ENCODE measurements at places on chromosomes 2 and 18.

DNA sequence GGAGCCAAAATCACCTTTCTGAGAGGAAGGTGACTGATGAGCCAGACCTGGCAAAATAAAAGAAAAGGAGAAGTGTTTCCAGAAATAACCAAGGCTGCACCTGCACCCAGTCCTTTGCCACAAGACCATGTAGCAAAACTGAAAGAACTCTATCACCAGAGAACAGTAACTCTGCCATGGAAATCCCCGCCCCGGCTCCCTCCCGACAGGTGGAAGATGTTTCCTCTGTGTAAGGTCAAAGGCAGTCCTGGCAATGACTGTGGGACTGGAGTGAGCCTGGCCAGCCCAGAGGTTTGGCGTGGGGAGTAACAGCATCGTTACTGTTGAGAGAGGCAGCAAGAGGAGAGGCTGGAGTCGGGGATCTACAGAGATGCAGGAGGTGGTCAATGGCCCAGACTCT is 42.3 kb downstream of the SPRED2 start:
- DNase-seq, result no peak

GRCh38 chr18:7104649-7105048 is 12.9 kb downstream of the LAMA1 start:
- no peak for DNase-seq

GRCh38 chr2:16784652-16785051 is 119.0 kb upstream of the CYRIA start:
- no peak for DNase-seq

- DNase-seq, result no peak
These were observed 59.1 kb upstream of the DAPL1 start for GRCh38 chr2:158735822-158736580.

DNA sequence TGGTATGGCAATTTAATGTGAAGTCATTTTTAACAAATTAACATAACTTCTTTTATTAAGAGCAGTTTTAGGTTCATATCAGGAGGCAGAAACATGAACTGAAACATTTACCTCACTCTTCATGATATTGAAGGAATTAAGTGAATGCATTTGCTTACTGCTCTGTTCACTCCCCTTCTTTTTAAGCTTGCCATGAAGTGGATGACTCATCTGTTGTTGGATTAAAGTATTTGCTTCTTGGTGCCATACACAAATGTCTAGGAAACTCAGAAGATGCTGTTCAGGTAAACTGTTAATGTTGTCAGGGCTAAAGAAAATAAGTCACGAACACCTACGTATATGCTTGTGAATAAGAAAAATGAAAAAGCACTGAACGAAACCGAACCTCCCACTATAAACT is 10.2 kb upstream of the CABYR start:
- DNase-seq, result no peak

DNA sequence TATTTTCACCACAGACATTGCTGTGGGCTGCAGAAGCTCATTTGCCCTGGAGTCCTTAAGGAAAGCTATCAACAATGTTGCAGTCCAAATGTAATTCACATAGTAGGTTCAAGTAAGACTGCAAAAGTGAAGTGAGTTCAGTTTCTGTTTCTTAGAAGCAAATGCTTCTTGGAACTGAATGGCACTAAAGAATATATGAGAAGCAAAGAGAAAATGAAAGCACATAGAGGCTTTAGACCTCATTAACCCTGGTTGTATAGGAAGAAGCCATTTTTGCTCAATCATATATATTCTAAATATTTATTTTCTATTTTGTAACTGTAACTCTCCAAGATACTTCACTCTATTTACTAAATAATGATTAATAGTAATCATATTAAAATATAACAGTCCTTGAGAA is 292.0 kb downstream of the ZNF804A start:
- no peak for DNase-seq

DNA sequence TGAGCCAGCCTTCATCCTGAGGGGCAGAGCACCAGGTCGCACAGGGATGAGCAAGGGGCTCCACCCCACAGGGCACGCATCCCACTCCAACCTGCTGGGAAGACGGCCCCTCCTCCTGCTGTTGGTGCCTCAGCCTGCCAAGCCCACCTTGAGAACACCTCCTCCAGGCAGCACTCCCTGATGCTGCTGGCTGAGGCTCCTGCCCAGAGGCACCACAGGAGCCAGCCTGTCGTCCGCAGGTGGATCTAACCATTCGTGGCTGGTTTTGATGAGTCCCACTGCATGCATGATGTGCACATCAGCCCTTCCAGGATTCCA is 58.4 kb downstream of the BIN1 start:
- peak; percentile 13 for DNase-seq

- DNase-seq, result no peak
These were observed 83.9 kb downstream of the INHBB start for GRCh38 chr2:120429586-120430500.

GRCh38 chr2:85329181-85329651 is 1.4 kb upstream of the TGOLN2 start:
- DNase-seq, result no peak

DNA sequence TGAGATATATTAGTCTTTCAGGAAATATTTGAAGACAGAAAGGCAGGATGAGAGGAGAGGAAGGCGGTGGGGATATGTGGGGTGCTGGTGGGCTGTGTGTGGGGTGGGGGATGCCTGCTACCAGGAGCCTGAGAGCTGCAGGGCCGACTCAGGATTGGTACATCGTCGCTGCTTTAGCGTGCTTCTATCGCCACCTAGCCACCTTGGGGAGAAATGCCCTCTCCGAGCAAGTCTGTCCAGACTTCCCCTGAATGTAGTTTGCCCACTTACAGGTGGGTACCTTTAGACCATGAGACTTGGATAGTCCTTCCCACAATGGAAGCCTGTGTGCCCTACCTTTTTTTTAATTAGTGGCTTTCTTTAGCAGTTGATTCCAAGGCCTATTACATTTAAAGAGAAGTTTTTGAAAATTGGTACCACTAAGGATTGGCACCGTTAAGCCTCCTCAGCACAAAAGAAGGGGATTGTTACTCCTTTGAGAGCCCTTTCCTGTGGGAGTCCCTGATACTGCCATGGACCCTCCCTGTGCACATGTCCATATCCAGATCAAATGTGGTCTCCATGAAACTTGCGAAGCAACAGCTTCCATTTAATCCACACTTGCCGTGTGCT is 114.1 kb upstream of the NDUFV2 start:
- peak; percentile 79 for DNase-seq

GRCh38 chr2:38444247-38444646 is 67.2 kb upstream of the ATL2 start:
- DNase-seq, result no peak

DNA sequence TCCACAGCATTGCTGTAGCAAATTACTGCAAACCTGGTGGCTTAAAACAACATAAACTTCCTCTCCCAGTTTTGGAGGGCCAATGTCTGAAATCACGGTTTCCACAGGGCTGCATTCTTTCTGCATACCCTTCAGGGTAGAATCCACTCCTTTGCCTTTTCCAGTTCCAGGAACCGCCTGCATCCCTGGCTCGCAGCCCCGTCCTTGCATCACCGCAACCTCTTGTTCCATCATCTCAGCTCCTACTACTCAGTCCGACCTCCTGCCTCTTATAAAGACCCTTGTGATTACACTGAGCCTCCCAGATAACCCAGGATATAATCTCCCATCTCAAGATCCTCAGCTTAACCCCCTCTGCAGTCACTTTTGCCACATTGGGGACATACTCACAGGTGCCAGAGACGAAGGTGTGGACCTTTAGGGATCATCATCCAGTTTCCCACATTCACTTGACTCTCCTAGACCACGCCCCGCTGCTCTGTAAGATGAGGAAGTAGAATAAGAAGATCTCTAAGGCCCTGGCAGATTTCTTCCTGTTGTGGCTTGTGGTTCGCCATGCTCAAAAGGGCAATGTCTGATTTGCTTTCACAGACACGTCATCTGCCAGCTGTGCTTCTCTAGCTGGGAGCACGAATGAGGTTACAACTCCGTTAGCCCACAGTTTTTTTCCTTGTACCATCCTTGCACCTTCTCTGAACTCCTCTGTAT is 103.6 kb upstream of the AGAP1 start:
- peak; percentile 72 for DNase-seq

DNA sequence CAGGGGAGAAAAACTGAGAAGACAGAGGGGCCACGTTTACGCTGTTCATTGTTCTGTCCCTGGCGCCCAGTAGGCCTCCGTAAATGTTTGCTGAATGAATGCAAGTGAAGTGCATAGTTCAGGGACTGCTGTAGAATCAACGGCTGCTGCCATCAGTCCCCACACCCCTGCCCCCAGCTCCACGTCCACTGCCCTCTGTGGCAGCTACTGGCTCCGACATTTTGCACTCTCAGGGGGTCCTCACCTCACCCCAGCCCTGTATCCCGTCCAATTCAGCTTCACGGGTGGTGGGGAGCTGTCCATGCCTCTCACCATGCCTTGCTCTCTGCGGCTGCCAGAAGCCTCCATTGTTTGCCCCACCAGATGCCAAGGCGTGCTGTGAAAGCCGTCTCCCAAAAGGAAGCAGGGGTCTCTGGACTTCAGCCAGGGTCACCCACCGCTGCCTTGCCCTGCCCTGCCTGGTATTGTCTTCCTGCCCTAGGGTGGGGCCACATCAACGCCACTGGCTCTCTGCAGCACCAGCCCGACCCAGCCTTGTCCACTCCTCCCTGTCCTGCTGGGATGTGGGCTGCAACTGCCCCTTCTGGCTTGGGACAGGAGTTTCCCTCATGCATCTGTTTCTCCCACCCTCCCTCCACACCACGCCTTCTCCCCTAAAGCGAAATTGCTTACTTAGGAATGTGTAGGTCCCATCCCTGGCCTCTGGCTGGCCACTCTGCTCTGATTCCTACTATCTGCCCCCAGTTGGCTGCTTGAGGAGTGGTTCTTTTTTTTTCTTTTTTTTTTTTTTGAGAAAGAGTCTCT is 86.0 kb downstream of the RHOB start:
- DNase-seq, result no peak

- DNase-seq, result no peak
These were observed 98.2 kb upstream of the TRIB2 start for GRCh38 chr2:12618576-12618975.

DNA sequence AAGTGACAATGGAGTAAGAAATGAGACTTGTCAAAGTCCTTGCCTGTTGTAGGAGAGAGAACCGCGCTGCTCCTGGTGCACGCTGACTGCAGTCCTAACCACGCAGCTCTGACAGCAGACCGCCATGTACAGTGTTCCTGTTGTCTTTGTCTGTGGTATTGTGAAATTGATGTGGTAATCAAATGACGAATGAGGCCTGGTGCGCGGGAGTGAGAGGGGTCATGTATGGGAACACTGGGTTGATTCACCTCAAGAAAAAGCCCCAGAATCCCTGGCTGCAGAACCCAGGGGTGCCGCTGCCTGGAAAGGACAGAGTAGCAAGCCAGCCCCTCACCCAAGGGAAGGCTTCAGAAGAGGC is 64.0 kb downstream of the INPP4A start:
- peak; percentile 36 for DNase-seq

GRCh38 chr2:101521487-101521886 is 46.6 kb upstream of the RFX8 start:
- no peak for DNase-seq

DNA sequence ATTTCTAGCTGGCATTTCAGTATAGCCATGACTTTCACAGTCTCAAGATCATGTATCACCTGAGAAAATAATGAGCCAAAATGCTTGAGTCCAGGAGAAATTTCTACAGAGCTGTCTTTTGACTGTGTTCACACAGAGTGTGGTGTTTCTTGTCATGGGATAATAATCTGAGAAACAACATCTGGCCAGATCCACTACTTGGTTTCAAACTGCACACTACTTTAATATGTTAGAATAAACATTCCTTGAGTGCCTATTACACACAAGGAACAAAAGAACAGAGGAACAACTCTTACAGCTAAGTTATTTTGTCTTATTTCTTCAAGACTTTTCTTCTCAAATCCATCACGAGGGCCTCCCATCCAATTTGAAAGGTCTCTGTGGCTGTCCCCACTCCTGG is 108.3 kb downstream of the SS18 start:
- no peak for DNase-seq

GRCh38 chr18:56358608-56359280 is 279.6 kb downstream of the TXNL1 start:
- no peak for DNase-seq

- DNase-seq, result no peak
These were observed 72.7 kb upstream of the MAP3K20 start for GRCh38 chr2:173002751-173003541.

GRCh38 chr2:4336864-4337263 is 633.5 kb downstream of the DCDC2C start:
- DNase-seq, result no peak

GRCh38 chr2:42900289-42900891 is 108.0 kb upstream of the HAAO start:
- DNase-seq, result no peak

DNA sequence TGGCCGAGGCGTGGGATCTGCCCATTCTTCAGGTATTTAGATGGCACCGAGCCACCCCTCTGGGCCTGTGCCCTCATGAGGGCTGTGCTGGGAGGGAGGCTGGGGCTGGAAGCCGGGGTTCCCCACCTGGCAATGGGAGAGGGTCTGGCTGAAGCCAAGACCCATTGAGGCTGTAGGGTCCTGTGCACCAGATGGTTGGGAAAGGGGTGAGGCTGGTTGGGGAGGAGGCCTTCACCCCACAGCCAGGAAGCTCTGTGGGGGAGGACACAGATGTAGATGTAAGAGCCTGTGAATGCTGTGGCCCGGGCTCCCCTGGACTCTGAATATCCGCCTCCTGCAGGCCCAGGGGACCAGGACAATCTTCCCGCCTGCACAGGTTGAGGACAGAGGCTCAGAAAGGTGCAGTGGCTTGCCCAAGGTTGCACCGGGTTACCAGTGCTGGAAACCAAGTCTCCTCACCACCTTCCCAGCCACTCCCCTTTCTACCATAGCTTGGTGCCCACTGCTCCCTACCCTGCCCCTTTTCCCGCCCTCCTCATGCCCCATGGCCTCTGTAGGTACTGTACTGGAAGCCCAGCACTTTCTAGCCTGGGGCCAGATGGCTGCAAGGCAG is 49.7 kb downstream of the PDCL3 start:
- DNase-seq, result no peak

GRCh38 chr2:211741966-211742365 is 796.6 kb downstream of the ERBB4 start:
- DNase-seq, result no peak

DNA sequence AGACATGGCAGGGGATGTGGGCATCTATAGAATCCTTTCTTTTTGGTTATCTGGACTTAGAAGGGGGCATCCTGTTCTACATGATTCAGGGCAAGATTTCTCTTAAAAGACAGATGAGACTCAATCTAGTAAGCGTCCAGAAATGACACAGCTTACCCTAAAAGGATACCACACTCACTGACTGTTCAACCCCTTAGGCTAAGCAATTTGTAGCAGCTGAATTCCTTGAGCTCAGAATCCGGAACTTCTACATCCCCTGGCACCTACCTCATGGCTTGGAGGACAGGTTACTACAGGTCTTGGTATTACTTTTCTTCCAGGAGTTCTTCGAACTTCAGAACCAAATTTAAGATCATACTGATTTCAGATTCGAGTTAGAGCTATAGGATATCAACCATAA is 138.4 kb downstream of the LAMA3 start:
- no peak for DNase-seq

DNA sequence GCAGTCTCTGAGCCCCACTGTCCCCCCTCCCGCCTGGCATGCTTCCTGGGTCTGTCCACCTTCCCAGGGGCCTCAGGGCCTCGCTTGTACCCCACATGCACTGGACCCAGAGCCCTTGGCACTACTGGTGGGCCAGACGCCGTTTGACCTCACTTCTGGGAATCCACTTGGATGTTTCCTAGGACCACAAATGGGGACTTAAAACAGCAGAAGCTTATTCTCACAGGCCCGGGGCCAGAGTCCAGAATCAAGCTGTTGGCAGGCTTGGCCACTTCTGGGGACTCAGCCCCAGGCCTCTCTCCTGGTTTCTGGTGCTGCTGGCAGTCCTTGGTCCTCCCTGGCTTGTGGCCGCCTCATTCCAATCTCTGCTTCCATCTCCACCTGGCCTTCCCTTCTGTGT is 19.6 kb downstream of the ANO7 start:
- DNase-seq, result no peak

Data from natural killer cell (primary cell).